Stimulated activated CD4-positive, alpha-beta T cell treated with anti-CD3 and anti-CD28 coated beads, Interleukin-15, amount 100 ng/mL, for 1 hour (primary cell): ENCODE measurements at places on chromosomes 13 and 19.

- no peak for DNase-seq
Measured at GRCh38 chr19:30011051-30011578, 69.1 kb downstream of the URI1 start.

- no peak for DNase-seq
Measured at GRCh38 chr13:112962911-112963625, 5.9 kb upstream of the MCF2L start.

- no peak for DNase-seq
Measured at GRCh38 chr19:46616631-46617322, 8.1 kb downstream of the PTGIR start.

GRCh38 chr13:67769063-67769986 lies 539.2 kb upstream of the PCDH9 start:
- DNase-seq = no peak

- DNase-seq = no peak
Measured at GRCh38 chr13:107275945-107276614, 708.1 kb upstream of the ARGLU1 start.

GRCh38 chr13:110279684-110280083 lies 27.3 kb downstream of the COL4A1 start:
- DNase-seq = no peak

GRCh38 chr13:71237332-71237731 lies 629.7 kb downstream of the DACH1 start:
- DNase-seq = no peak

- no peak for DNase-seq
Measured at GRCh38 chr13:114019367-114019766, 45.5 kb upstream of the C13orf46 start.

GRCh38 chr19:41351339-41352245 lies 2.1 kb downstream of the TGFB1 start:
- peak; percentile 73 for DNase-seq
